Gastroesophageal sphincter (tissue), 4 donors: ENCODE measurements at places on chromosomes 3 and 15. TPM values are rescaled to one million over a fixed set of nuclear protein-coding genes. Genes with fewer than 3 reads are reported as not detected.

Gene LARP6
- 48.2 TPM for total RNA-seq

Gene PLA2G4E
- 0.08 TPM for total RNA-seq

DNA sequence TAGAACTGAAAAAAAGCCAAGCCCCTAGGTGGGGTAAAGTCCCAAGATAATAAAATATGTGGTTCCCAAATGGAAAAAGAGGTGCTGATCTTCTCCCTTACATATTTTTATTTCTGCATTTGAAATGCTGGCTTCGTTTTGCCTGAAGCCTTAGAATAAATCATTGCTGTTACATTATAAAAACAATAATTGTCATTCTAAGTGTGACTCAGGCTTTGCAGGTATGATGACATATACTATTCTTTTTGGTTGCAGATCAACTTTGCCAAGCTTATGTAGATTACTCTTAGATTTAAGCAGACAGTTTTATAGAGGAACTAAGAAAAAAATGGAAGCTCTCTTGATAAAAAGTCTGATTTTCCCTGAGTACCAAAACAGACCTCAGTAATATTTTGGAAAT lies 7.5 kb downstream of the IDH3A start:
- no peak for ATAC-seq

GRCh38 chr3:152071924-152072323 lies 196.8 kb upstream of the MBNL1 start:
- no peak for ATAC-seq

GRCh38 chr15:38531509-38531908 lies 33.1 kb downstream of the RASGRP1 start:
- no peak for ATAC-seq

DNA sequence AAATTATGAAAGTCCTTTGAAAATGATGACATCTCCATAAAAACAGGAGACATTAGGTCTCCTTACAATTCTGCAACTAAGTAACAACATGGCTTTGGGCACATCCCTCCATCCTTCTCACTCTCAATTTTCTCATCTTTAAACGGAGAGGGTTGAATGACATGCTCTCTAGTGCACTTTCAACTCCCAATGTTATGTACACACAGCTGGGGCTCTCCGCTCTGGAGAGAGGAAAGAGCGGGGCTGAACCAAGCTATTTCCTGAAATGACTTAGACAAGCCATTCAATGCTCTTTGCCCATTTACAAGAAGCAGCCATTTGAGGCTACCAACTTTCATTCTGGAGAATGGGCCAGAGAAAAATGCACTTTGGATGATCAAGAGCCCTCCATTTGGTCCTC lies 144.2 kb upstream of the BNIP2 start:
- ATAC-seq: no peak

DNA sequence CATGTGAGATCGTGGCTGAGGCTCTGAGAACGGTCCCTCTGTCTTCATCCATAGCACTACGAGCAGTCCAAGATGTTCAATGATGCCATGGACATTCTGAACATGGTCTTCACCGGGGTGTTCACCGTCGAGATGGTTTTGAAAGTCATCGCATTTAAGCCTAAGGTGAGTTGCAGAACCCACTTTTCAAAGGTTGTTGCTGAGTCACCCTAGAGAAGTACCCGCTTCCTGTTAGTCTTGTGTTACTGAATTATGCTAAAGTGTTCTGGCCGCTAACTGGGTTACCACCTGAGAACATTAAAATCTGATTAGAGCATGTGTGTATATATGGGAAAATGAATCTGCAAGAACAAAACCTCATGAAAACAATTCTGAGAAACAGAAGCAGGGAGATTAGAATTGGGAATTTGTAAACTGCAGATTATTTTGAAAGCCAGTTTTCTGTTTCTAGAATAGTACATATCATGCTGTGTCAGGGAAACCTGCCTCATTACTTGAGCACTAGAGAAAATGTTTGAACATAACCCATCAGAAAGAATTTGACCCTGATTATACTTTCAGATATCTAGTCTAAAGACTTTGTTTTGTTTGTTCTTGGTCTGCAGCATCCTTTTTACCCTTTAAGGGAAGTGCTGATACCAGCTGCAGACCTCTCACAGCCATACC lies 92.6 kb downstream of the CHDH start:
- no peak for ATAC-seq

Gene P2RY1
- total RNA-seq: 1.1 TPM

Gene HAUS2
- total RNA-seq: 15.3 TPM

- ATAC-seq: no peak
These were observed 3.8 kb downstream of the STT3B start for GRCh38 chr3:31536497-31536896.
